ENCODE measurements at places on chromosomes 4 and X.

GRCh38 chrX:68428431-68428830, 4.9 kb downstream of the OPHN1 start:
- DNase-seq = no peak

GRCh38 chrX:154758696-154759095, 4.0 kb upstream of the DKC1 start:
- DNase-seq = no peak

DNA sequence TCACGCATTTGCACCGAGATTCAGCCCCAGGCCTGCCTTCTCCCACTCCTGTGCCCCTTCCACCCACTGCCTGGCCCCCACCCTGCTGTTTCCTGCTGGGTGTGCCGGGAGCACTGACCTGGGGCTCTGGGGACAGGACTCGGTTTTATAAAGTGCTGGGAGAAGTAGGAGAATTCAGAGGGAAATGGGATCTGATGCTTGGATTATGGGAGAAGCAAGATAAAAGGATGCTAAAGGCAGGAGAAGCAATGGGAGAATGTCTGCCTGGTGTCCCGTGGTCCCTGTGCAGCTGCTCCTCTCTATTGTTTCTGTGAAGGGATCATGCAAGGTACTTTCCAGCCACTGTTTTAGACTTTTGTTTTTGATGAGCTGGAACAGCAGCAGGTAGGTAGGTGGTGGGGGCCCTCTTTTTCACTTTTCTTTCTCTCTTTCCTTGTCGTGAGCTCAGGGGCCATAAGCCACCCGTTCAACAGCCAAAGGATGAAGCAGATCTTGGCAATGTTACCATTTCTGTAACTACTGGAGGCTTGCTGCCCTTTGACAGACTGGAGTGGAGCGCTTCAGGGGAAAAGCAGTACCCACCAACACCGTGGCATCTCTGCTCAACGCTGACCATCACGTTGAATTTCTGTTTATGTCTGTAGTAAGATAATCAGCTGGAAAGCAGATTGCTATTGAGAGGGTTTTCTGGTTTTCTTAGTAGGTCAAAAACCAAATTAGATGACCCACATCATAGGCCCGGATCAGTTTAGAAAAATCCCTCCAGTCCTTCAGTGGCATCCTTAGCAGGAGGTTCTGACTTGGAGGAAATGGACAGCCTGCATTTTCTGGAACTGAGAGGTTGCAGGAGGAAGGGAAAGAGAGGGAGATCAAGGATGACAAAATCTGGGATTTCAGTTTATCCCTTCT, 63.8 kb upstream of the ENPP6 start:
- DNase-seq = no peak

DNA sequence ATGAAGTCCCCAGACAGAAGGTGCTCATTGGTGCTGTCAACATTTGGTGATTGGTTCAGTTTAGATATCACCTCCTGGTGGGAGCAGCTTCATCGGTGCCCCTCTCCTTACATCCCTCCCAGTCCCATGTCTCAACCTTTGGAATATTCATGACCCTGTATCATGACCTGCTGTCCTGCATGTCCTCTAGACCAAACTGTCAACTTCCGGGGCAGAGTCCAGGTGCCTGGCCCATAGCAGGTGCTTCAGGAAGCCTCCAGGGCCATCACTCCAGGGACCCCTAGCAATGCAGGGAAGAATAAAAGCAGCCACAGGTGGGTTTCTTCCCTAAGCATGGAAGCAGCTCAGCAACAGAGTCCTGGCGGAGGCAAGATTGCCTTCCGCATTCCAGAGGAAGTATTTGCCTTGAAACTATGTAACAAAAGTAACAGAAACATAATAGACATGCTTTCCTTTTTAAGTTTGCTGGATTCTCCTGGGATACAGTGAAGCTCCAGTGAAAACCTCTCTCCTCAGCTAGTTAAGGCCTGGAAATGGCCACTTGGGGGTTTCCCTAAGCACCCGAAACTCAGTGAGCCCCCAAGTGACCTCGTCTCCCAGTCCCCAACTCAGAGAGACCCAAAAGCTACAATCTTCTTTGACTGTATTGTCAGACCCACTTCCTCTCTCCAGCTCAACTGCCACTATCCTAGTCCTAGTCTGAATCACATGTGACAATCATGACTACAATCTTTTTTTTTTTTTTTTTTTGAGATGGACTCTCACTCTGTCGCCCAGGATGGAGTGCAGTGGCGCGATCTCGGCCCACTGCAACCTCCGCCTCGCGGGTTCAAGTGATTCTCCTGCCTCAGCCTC, 1.3 kb upstream of the ATP6AP1 start:
- no peak for DNase-seq

- DNase-seq = no peak
These were observed 651.5 kb downstream of the CENPC start for GRCh38 chr4:66893807-66894206.

DNA sequence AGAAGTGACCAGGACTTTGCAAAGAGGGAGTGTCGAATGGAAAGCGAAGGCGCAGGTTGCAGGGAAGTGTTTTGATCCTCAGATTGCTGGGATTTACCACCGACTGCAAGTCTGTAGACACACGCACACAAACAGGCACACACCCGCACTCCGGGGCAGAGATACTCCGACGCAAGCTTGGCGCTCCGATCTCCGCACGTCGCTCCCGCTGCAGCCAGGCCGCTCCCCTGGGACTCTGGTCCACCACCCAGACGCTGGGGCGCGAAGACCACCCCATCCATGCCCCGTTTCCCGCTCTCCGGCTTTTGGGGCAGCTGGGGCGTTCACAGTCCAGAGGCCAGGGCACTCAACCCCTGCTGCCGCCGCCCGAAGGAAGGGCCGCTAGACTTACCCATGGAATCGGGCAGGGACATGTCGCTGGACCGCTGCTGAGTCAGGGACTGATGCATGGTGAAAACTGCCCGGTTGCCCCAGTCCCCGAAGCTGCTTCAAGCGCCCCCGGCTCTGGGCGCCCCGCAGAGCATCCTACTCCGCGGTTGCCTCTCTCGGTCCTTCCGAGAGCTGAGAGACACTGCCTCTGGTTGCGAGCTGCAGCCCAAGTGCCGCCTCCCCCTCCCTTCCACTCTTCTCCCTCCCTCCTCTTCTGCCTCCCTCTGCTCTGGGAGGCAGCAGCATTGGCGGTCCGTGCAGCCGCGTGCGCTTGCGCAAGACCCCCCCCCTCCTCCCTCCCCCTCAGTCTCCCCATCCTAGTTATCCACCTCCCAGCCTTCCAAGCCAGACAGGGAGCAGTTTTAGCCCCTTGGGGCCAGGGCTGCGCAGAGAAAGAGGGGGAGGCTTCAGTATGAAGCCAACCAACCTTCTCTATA, at the start of gene TMEM255A:
TMEM255A (minus strand) TSS at position 601 of the 866 bp plus-strand sequence; CDS start at position 449, 152 bp downstream.
- no peak for DNase-seq

- DNase-seq = no peak
These were observed 33.8 kb downstream of the DCTD start for GRCh38 chr4:182883351-182883750.

DNA sequence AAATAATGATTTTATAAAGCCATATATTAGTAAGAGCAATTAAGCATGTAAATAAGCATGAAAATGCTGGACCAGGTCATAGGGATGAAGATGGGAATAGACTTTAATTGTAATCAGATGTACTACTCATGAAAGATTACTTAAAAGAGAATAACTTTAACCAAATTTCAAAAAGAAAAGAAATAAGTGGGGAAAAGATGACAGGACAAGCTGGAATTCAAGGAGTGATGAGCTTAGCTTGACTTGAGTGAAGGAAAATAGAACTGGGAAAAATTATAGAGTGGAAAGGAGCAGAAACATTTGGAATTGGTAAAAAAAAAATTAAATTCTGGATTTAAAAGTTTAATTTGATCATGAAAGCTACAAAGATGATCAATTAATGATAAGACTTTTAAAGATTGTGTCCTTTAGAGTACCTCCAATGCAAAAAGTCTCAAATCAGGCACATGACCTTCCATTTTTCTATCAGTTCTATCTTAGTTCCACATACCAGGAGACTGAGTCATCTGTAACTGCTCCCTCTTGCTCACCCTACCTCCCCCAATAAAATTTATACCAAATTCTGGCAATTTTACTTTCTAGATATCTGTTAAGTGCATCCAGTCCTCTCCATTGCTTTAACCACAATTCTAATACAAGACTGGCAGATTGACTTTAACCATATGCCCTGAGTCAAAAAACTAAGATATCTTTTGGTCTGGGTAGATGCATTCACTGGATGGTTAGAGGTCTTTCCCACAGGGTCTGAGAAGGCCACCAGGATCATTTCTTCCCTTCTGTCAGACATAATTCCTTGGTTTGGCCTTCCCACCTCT, 56.4 kb upstream of the SLIT2 start:
- no peak for DNase-seq

GRCh38 chr4:90078440-90078839, 48.8 kb upstream of the CCSER1 start:
- DNase-seq = no peak

- DNase-seq = no peak
These were observed 43.3 kb upstream of the SOD3 start for GRCh38 chr4:24751926-24752539.

Measured in NK-92 treated with Interleukin-12 subunit alpha and Interleukin-12 subunit beta, amount 100 ng/mL, for 24 hours (cell line).